ENCODE measurements at places on chromosomes 5 and 9.

GRCh38 chr9:108048406-108049025 is 558.9 kb upstream of the KLF4 start:
- DNase-seq = no peak

GRCh38 chr9:107685901-107686300 is 196.3 kb upstream of the KLF4 start:
- DNase-seq = no peak

GRCh38 chr9:79382458-79382857 is 189.3 kb upstream of the TLE4 start:
- no peak for DNase-seq

DNA sequence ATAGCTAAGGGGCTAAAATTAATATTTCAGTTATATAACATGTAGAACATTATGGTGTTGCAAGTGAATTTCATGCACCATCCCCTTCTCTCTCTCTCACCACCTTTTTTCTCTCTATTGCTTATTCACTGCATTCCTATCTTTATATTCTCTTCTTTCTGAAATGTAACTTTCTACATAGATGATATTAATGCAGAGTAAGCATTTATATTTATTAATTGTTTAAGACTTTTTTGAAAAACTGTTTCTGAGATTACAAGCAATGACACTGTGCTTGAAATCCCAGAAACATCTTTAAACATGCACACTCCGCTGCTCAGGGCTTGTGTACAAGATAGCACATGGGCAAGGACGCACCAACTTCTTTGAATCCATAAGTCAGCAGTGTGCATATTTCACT is 567.7 kb upstream of the SGCD start:
- no peak for DNase-seq

DNA sequence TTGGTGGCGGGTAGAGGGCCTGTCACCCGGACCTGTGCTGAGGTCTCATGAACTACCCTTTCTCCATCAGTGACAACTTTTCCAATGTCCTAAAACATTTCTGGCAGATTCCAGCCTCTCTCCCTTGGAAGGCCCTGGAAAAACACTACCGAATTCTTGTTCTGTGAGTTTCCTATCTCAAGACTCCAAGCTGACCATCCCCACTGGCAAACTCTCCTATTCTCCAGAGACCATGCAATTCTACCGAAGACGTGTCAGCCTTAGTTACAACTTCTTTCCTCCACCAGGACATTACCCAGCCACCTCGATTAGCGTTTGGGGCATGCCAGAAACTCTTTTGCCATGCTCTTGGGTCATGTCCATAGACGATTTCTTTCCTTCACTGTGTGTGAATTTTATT is 26.8 kb upstream of the GABRP start:
- DNase-seq = no peak

GRCh38 chr9:133417541-133418461 is at the start of gene REXO4:
Gene REXO4, minus strand, starts transcription at chr9:133418010. Its CDS starts 166 bp downstream, at chr9:133417844.
- DNase-seq = peak; percentile 88

GRCh38 chr9:109118808-109119438 is 824 bp downstream of the TMEM245 start:
- DNase-seq = peak; percentile 50

DNA sequence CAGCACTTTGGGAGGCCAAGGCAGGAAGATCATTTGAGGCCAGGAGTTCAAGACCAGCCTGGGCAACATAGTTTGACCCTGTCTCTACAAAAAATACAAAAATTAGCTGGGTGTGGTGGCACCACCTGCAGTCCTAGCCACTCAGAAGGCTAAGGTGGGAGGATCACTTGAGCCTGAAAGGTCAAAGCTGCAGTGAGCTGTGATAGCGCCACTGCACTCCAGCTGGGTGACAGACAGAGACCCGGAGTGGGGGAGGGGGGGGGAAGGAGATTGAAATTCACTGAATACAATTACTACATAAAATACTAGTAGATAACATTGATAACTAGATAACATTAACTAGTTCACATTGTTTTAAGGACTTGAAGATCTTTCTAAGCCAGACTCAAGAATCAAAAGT is 345.6 kb downstream of the BNC2 start:
- no peak for DNase-seq

DNA sequence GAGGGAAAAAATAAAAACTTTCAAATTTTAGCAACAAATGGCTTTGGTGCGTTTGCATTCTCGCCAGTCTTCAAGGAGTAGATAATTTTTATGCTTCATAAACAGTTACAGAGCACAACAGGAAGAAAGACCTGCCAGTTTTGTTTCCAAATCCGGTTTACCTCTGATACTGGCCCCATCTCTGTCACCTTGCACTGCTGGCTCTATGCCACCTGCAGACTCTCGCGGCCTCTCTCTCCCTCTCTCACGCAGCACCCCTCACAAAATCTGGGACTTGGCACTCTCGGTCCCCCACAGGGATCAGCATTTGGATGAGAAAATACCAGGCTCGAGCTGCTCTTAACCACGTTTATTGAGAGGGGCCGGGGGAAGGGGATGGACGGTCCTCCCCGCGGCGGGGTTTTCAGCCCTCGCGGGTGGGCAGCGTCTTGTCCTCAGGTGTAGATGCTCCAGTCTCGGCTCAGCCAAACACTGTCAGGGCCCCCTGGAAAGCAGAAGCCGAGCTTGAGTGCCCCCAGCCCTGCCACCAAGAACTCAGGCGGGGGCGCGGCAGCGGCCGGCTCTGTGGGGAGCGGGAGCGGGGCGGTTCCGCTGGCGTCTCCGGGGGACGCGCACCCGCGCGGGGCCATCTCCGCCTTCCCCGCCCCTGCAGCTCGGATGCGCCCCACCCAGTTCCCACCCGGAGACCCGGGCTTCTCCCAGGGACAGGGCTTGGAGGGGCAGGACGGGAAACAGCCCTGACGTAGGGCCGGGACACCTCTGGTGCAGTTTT is 1.3 kb downstream of the SCGB3A1 start:
- no peak for DNase-seq

- peak; percentile 76 for DNase-seq
These were observed 486.6 kb downstream of the BRINP1 start for GRCh38 chr9:118882684-118883083.

DNA sequence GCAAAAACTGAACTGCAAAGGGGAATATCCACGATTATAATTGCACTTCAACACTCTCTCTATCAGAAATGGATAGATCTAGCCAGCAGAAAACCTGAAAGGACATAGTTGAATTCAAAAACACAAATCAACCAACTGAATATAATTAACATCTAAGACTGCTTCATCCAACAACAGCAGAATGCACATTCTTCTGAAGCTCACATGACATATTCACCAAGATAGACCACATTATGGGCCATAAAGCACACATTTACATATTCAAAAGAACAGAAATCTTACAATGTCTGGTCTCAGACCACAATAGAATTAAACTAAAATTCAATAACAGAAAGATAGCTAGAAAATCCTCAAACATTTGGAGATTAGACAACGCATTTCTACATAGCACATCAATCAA is 118.3 kb downstream of the FBXO4 start:
- no peak for DNase-seq

DNA sequence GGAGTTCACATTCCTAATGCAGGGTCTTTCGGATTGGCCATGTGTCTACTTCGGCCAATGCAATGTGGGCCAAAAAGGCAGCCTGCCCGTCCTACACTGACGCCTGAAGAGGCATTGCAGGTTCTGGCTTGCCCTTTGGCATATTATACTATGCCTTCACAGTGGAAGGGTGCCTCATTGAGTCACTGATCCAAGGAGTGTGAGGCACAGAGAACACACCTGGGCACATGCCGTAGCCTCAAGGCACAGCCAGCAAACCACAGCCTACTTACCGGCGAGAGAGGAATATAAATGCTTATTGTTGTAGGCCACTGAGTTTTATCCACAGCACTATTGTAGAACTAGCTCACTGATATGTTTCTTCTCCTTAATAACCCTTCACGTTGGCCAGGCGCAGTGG is 409.6 kb downstream of the GADD45G start:
- no peak for DNase-seq

GRCh38 chr5:165858118-165858517 is 2352.7 kb downstream of the MAT2B start:
- DNase-seq = no peak

GRCh38 chr9:128160603-128160987 is 530 bp downstream of the BBLN start:
- peak; percentile 24 for DNase-seq

GRCh38 chr5:35274839-35275509 is 44.7 kb upstream of the PRLR start:
- DNase-seq = no peak

DNA sequence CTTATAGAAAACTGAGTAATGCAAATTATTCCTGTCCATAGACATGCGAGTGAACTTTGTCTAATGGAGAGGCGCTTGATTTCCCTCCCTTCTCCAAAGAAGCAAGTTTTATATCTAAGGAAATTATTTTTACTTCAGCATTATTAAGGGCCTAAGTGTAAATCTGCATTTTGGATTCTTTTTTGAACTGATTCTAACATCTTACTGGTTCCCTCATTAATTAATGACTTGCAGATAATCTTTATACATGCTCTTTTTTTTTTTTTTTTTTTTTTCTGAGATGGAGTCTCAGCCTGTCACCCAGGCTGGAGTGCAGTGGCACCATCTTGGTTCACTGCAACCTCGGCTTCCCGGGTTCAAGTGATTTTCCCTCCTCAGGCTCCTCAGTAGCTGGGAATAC is 209.5 kb downstream of the TLE4 start:
- DNase-seq = no peak

DNA sequence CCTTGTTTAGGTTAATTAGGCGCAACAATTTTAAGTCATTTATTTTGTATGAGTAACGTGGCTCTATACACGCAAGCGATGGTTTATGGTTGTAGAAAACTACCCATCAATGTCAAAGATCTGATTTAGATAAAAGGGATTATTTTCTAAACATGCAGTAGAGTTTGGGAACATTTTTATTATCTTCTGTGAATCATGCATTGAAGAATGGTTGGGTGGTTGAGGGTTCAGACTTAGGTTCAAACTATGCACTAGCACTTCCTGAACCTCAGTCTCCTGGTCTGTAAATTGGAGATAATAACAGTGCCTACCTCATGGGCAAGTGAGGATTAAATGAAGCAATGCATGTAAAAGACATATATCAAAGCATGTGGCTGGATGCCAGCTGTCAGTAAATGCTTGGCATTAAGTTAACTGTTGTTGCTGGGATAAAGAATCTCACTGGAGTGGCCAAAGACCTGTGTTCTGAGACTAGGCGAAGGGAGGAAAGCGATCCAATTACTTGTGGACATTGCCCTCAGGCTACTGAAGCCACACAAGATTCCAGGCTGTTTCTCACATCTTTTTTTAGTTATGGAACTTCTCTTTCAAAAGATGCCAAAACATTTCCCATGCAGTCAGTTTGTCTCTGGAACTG is 1.1 kb upstream of the OTULINL start:
- DNase-seq = peak; percentile 74

DNA sequence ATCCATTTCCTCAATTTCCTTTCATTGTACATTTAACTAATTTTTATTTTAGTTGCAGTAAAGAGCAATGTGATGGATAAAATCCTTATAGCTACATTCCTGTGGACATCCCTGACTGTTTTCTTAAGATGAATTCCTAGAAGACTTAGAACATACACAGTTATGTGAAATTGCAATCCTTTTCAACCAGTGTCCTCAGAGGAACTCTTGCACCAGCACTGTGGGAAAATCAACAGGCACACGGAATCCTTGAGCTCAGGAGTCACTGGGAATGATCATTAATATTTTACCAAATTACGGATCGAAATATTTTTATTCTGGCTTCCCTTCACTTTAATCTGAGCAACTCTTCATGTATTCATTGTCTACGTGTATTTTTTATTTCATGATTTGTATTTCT is 901.9 kb upstream of the WWC1 start:
- peak; percentile 34 for DNase-seq

DNA sequence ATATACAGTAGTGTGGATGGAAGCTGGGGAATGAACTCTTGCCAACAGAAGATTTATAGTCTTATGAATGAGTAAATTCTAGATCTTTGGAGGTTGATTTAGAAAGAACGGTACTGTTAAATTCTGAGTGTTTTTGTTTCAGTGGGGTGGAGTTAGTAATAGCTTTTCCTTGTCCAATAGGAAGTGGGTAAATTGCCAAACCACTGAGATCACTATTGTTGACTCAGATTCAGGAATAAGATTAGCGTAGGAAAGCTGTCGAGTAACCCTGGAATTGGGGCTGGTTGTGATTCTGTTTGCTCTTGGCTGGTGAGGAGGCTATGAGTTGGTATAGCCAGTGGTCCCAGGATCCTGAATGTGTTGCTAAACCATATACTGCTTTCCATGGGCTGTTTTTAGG is 155.6 kb downstream of the ARHGAP26 start:
- DNase-seq = peak; percentile 20

DNA sequence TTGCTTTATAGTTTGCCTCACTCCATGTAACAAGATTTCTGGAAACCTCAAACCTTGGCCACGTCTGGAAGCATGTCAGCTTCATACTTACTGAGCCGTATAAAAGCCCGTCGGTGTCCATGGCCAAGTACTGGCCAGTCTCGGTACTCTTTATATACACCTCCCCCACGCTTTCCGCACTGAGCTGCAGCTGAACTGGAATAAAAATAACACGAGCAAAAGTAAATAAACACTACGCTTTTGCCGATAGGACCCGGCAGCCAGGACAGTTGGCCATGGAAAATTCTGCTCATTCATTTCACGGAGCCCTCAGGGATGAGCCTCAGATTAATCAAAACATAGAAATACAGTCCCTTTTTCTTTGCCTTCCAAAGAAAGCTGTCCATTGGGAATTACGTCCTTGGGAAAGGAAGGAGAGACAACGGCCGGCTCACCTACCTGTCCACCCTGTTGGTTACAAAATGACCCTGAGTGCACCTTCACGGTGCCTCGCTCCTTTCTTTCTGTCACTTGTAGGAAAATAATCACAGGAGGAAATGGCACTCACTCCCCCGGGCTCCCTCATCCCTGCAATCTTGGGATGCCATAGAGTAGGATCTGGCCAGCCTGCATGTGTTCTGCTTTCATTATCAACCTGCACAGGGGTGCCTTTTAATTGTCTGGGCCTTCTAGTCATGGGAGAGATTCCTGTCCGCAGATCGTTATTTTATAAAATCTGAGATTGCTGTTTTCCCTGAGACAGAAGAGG is 85.1 kb downstream of the FGF1 start:
- peak; percentile 93 for DNase-seq

GRCh38 chr9:106286249-106286648 is 576.7 kb upstream of the ZNF462 start:
- DNase-seq = peak; percentile 22
